ENCODE measurements at places on chromosomes 4 and X.

GRCh38 chrX:96447161-96447560 is 237.5 kb upstream of the DIAPH2 start:
- DNase-seq = no peak

- DNase-seq = no peak
These were observed 253.5 kb downstream of the ARHGAP10 start for GRCh38 chr4:147985376-147985775.

- DNase-seq = no peak
These were observed 662 bp downstream of the APBB2 start for GRCh38 chr4:41213625-41214135.

DNA sequence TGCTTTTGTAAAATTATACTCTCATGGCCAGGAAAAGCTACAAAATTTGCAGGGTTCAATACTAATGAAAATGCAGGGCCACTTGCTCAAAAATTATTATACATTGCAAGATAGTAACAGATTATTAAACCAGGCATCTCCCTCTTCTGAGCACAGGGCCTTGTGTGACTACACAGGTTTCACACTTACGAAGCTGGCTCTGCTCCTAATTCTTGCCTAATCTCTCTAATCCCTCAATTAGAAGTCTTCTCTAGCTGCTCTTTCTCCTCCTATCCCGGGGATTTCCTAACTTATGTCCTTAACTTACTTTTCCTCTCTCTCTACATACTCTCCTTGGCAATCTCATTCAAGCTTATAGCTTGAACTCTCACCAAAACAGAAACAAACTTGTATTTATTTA is 168.3 kb downstream of the AREG start:
- DNase-seq = no peak

DNA sequence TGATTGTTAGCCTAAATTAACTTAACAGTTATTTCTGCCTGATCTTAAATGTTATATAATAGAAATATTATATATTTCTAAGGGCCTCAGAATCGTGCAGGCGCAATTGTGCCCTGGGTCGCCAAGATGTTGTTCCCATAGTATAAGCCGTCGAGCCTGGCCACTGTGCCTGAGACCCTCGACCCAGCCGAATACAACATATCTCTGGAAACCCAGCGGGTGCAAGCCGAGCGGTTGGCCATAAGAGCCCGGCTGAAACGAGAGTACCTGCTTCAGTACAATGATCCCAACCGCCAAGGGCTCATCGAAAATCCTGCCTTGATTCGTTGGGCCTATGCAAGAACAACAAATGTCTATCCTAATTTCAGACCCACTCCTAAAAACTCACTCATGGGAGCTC is 549.8 kb downstream of the KCTD8 start:
- DNase-seq = no peak

DNA sequence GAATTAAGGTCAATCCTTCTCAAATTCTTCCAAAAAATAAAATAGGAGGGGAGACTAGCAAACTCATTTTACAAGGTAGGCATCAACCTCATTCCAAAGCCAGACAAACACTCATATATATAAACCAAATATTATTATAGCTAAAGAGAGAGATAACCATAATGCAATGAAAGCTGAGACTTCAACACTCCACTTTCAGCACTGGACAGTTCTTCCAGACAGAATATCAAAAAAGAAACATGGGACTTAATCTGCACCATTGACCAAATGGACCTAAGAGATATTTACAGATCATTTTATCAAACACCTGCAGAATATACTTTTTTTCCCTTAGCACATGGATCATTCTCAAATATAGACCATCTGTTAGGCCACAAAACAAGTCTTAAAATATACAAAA is 15.5 kb upstream of the EDA2R start:
- no peak for DNase-seq

- no peak for DNase-seq
These were observed 48.4 kb downstream of the IDS start for GRCh38 chrX:149456476-149457245.

DNA sequence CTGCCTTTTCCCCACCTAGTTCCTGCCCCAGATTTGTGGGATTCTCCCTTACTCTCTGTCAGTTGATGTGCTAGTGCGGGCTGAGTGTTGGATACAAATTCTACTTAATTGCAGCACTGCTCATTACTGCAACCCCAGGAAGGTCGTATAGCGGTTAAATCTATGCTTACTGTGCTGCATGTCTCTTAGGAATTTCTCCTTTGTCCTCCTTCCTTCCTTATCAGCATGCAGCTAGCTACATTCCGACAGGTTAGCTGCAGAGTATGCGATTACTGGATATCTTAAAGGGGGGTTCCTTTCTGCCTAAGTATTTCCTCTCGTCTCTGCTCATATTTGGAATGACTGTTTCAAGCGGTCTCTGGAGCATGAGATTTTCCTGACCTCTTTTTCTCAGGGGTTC is 662.8 kb downstream of the TLL1 start:
- DNase-seq = no peak
